ENCODE measurements at places on chromosomes 13 and 19. TPM values are rescaled to one million over a fixed set of nuclear protein-coding genes. Genes with fewer than 3 reads are reported as not detected.

Gene LIG1
- polyA plus RNA-seq: 27.6 TPM

Gene EFNB2
- not detected for polyA plus RNA-seq

Gene GRIN2D
- polyA plus RNA-seq: not detected

Gene CXCL17
- not detected for polyA plus RNA-seq

Gene NLRP9
- polyA plus RNA-seq: not detected

Gene SIGLEC5
- not detected for polyA plus RNA-seq

Gene MCF2L
- 0.81 TPM for polyA plus RNA-seq

Gene ATP7B
- 0.06 TPM for polyA plus RNA-seq

Gene BBC3
- 7.2 TPM for polyA plus RNA-seq

Gene AKAP11
- 2.5 TPM for polyA plus RNA-seq

Gene GJB6
- polyA plus RNA-seq: 0.84 TPM

Gene LGALS4
- 0.27 TPM for polyA plus RNA-seq

Gene RPL21
- 9,080 TPM for polyA plus RNA-seq

Gene POLR1G
- polyA plus RNA-seq: 4.4 TPM

Gene SBK2
- polyA plus RNA-seq: not detected

Gene RDH8
- polyA plus RNA-seq: not detected

Gene FGF22
- polyA plus RNA-seq: not detected

Gene LACC1
- polyA plus RNA-seq: not detected

Gene PSG6
- polyA plus RNA-seq: not detected

Gene SHC2
- polyA plus RNA-seq: 1.8 TPM

Gene CYP2A7
- not detected for polyA plus RNA-seq

Gene ADAT3
- 1.9 TPM for polyA plus RNA-seq

Gene C19orf73
- 3.0 TPM for polyA plus RNA-seq

Gene HNRNPA1L2
- polyA plus RNA-seq: 8.7 TPM

Gene SIPA1L3
- 0.66 TPM for polyA plus RNA-seq
